B cell (primary cell): ENCODE measurements at places on chromosomes 12 and 14. TPM values are rescaled to one million over a fixed set of nuclear protein-coding genes. Genes with fewer than 3 reads are reported as not detected.

The PLA2G1B gene
- polyA plus RNA-seq = not detected in 2 replicates

DNA sequence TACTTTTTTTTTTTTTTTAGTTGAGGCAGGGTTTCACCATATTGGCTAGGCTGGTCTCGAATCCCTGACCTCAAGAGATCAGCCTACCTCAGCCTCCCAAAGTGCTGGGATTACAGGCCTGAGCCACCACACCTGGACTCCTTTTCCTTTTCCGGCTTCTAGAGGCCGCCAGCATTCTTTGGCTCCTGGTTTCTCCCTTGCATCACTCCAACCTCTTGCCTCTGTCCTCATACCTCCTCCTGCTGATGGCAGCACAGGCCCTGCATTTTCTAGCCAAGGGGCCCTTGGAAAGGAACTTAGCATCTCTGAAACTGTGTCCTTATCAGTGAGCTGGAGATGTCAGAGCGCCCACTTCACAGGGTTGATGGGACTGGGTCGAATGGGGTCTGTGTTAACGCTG, 53.3 kb downstream of the MAP1LC3B2 start:
- no peak for DNase-seq

- peak; percentile 18 for DNase-seq
Observed at GRCh38 chr14:71166180-71166837, 259.1 kb downstream of the PCNX1 start.

DNA sequence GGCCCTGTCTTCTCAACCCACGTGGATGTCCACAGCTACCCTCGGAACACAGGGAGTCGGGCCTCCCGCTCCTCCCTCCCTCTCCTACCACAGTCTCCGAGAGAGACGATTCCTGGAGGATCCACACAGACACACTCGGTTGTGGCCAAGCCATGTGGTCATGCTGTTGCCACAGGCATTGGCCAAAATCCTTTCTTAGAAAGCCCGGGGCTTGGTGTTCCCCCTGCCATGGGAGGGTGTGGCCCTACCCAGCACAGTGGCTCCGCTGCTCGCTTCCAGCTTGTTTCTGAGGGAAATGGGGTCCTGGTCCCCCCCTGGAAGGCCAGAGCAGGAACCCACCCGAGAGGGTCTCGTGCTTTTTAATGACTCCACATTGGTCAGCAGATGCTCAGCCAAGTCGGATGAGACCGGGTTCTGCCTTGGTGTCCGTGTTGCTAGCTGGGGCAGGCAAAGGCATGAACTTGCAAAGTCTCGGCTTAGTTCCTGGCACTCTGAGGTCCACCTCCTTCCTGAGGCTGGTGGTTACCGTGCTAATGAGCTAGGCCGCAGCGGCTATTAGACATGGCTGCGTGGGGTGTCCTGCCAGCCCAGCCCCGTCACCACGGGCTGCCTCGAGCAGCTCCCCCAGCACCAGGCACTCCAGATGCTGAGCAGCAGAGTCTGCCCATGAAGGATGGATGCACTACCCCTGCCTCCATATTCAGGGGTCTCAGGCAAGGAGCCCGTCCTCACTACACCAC, 46.8 kb upstream of the MEG3 start:
- DNase-seq = no peak

- DNase-seq = no peak
Observed at GRCh38 chr12:34205401-34205800, 183.1 kb downstream of the ALG10 start.
